Chondrocyte (in vitro differentiated cells): ENCODE measurements at places on chromosomes 5 and 9. TPM values are rescaled to one million over a fixed set of nuclear protein-coding genes. Genes with fewer than 3 reads are reported as not detected.

GRCh38 chr9:118577121-118577520, 792.1 kb downstream of the BRINP1 start:
- no peak for DNase-seq

GRCh38 chr9:8062459-8062858, 262.9 kb upstream of the DMAC1 start:
- DNase-seq: no peak

DNA sequence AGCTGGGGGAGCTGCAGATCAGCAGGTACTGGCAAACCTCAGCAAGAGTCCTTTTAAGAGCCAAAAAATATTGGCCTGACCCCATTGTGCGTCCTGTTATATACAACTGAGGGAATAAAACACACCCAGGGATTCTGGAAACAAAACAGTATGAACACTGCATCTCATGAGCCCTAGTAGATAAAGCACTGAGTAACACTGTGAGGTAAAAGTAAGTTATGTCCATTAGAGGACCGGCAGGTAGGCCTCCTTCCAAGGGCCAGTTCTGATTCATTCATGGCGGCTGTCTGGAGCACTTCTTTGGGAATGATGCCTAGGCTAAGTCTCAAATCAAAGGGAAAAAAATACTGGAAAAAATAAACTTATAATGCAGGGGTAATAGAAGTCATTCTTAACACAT, 64.9 kb downstream of the PDE4D start:
- no peak for DNase-seq

The ZNF618 gene
- 25.5 to 35.5 TPM (median 27.3 TPM) in 3 replicates for total RNA-seq

The WDR41 gene
- total RNA-seq: 95.1 to 124 TPM (median 109 TPM) in 3 replicates

DNA sequence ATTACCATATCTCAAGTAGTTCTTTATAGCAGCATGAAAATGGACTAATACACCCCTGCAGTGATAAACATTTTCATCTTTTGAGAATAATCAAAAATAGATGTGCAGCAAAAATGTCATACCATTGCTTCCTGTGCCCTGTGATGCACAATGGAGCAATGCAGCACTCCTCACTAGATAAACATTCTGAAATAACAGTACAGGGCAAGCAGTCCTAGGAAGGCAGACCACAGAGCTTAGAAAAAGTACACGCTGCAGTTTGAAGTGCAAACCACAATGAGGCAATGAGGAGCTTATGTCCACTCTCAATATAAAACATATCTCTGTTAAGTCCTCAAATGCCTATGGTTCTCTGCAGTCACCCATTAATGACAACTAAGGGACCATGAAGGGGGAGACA, 367.6 kb downstream of the PDE4D start:
- no peak for DNase-seq

- no peak for DNase-seq
These were observed 374.6 kb downstream of the OSTF1 start for GRCh38 chr9:75462866-75463265.

- no peak for DNase-seq
These were observed 51.7 kb downstream of the DAB2IP start for GRCh38 chr9:121703014-121703734.

GRCh38 chr9:137306850-137307254, 4.8 kb upstream of the NRARP start:
- DNase-seq: no peak

The PROP1 gene
- not detected in 3 replicates for total RNA-seq

- DNase-seq: no peak
These were observed 205.0 kb downstream of the DNAH5 start for GRCh38 chr5:13739479-13739878.

- DNase-seq: no peak
These were observed 43.1 kb downstream of the SPATA31D1 start for GRCh38 chr9:82031538-82032280.

- DNase-seq: no peak
These were observed 23.5 kb upstream of the EIF4EBP3 start for GRCh38 chr5:140524003-140524402.
